ENCODE measurements at places on chromosomes 16 and 17.

- no peak for DNase-seq
Observed at GRCh38 chr17:57138956-57139576, 54.0 kb downstream of the AKAP1 start.

DNA sequence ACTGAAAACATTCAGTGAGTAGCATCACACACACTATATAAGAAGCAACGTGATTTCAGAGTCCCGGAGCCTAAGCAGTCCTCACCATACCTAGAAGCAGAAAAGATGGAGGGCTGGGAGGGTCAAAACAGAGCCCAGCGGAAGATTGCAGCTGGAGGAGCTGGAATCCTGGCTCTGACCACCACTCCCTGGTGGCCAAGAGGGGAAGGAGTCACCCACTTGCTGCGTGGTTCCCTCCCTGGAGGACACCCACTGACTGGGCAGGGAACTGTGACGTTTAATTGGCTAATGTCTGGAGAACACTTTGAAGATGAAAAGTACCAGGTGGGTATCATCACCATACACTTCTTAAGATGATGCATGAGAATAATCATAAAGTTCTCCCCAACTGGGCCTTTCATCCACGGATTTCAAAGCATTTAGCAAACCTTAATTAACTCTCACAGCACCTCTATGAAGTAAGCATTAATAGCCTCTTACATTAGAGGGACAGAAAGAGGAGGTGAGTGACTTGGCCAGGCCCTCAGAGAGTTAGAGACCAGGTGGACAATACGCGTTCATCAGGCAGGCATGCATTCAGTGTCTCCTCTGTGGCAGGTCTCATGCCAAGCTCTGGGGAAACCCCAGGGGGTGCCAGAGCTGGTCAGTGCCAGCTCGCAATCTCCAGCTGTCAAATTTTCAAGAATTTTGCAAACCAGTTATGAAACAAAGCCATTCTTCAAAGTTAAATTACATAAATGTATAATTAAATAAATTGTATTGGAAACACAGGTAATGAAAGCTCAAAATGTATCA, 137.9 kb downstream of the AXIN2 start:
- no peak for DNase-seq

- no peak for DNase-seq
Observed at GRCh38 chr17:49414271-49414621, 436 bp downstream of the PHB1 start.

- DNase-seq = no peak
Observed at GRCh38 chr17:43974382-43975266, 20.9 kb upstream of the PYY start.

- DNase-seq = no peak
Observed at GRCh38 chr16:8905168-8905762, 23.1 kb downstream of the LITAFD start.

DNA sequence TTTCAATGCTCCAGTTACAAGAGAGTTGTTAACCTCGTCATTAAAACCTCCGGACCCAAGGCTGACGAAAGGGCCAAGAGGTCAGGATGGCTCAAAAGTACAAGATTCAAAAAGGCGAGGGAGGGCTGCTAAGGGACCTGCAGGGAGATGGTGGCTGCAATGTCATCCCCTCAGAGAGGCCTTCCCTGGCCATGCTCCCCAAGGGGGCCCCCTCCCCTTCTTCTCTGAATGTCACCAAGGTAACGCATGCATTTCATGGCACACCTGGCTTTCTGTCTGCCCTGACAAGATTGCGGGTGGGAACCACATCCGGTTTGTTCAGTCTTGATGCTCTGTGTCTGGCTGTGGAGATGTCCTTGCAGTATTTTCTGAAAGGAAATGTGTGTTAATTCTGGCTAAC, 89.9 kb downstream of the C16orf78 start:
- DNase-seq = no peak

DNA sequence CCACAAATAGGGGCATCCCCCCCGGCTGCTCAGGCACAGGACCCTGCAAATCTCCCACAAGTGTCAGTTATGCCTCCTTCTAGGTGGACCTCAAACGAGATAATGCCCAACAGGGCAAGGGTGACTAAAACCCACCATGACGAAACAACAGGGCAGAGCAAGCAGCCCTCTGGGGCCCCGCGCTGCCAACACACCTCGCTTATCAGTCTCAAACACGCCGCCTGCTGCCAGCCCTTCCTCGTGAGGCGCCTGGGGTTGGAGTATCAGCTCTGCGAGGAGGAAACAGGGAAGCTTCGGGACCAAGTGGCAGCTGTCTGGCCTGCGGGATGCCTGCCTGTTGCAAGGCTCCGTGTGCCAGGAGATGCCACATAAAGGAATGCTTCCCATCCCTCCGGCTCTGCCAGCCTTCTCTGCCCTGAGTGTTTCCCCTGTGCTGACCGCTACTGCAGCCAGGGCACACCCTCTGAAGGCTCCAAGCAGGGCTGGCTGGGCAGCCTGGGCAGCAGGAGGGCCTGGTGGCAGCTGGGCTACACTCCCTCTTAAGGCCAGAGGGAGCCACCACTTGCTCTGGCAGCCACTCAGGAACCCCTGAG, 2.5 kb downstream of the SMIM5 start:
- DNase-seq = no peak

DNA sequence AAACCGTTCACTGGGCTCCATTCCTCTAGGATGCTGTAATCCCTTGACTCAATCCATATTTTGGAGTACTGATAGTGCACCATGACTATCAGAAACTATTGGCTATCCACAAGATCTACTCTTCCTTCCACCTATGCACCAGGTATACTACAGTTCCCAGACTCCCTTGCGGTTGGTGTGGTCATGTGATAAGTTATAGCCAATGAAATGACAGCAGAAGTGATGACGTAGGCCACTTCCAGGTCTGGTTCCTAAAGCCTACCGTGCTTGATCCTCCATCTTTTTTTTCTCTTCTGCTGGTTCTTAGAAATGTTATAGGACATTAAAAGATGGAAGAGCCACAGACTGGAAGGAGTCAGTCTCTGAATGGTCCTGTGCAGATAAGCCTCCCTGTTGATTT, 278.8 kb upstream of the C16orf82 start:
- no peak for DNase-seq

DNA sequence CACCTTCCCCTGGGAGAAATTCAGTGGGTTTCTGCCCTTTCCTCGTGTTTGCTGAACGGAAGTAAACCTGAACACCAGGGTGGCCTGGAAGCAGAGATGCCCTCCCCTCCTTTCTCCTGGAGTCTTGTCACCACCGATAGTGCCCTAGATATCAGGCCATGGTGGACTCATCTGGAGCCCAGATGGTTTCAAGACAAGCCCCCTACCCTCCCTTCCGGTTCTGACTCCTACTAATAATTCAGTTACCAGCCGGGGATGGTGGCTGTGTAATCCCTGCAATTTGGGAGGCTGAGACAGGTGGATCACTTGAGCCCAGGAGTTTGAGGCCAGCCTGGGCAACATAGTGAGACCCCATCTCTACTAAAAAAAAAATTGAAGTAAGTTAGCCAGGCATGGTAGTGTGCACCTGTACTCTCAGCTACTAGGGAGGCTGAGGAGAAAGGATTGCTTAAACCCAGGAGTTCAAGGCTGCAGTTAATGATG, 2.4 kb downstream of the ZNF469 start:
- DNase-seq = no peak

DNA sequence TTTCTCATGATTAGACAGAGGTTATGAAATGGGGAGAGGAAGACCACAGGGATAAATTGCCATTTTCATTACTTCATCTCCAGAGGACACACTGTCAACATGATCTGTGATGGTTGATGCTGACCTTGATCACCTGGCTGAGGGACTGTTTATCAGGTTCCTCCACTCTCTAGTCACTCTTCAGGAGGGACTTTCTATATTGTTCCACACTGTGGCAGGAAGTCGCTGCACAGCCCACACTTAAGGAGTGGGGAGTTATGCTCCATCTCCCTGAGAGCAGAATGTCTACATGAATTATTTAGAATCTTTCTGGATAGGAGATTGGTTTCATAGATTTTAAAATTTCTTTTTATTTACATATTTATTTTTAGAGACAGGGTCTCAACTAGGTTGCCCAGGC, 46.7 kb downstream of the CYB5B start:
- no peak for DNase-seq

GRCh38 chr17:74227271-74228080, 14.1 kb downstream of the TTYH2 start:
- DNase-seq = no peak

DNA sequence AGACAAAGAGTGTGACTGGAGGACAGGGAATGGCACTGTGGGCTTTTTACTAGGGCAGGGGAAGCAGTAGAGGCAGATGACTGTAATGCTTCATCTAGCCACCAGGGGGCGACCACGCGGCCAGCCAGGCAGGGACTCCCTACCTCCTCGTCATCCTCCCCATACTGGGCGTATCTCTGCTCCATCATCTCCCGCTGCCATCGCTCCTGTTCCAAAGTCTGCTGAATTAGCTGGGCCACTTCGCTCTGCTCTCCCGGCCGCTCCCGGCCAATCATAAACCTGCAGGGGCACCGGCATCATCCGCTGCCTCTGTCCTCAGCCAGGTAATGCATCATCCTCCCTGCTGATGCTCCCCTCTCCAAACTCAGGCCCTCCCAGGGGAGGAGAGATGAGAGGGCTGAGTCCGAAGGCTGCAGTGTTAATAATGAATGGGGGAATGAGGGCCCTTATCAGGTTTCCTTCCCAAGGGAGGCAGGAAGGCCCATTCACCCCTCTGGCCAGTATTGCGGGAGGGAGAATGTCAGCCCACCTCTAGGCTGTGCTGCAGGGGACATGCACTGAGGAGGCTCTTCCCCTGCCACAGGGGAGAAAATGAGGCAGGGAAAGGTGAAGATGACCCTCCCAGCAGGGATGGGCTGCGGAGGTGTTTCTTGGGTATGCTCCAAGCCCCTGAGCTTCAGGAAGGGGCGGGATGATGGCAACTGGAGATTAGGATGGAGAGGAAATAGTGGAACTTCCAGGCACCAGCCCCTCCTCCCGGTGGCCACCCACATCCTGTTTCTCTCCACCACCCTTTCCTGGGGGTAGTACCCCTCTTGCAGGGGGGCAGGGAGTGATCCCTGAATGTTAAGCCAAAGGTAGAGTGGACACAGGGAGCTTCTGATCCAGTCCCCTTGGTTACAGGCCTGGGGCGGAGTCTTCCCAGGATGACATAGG, 10.3 kb upstream of the SAMD14 start:
- no peak for DNase-seq

GRCh38 chr16:70661918-70662641, 15.7 kb downstream of the IL34 start:
- DNase-seq = no peak

- DNase-seq = no peak
Observed at GRCh38 chr17:42675965-42676423, 800 bp downstream of the PLEKHH3 start.

- no peak for DNase-seq
Observed at GRCh38 chr17:19534562-19535149, 1.0 kb downstream of the SLC47A1 start.

- DNase-seq = no peak
Observed at GRCh38 chr16:1126044-1126443, 26.9 kb upstream of the CACNA1H start.
